ENCODE measurements at places on chromosomes 13 and 19.

GRCh38 chr13:83201506-83201905, 680.8 kb downstream of the SLITRK1 start:
- no peak for DNase-seq

DNA sequence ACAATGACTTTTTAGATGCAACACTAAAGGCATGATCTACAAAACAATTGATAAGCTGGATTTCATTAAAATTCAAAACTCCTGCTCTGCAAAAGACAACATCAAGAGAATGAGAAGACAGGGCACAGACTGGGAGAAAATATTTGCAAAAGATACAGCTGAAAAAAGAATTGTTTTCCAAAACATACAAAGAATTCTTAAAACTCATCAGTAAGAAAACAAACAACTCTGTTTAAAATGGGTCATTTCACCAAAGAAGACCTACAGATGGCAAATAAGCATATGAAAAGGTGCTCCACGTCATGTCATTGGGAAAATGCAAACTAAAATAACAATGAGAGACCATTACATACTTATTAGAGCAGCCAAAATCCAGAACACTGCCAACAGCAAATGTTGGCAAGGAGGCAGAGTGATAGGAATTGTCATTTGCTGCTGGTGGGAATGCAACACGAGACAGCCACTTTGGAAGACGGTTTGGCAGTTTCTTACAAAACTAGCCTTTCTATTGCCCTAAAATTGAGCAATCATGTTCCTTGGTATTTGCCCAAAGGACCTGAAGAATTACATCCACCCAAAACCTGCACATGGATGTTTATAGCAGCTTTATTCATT, 39.2 kb downstream of the FLT1 start:
- no peak for DNase-seq

GRCh38 chr13:59447031-59447430, 716.7 kb downstream of the DIAPH3 start:
- no peak for DNase-seq

DNA sequence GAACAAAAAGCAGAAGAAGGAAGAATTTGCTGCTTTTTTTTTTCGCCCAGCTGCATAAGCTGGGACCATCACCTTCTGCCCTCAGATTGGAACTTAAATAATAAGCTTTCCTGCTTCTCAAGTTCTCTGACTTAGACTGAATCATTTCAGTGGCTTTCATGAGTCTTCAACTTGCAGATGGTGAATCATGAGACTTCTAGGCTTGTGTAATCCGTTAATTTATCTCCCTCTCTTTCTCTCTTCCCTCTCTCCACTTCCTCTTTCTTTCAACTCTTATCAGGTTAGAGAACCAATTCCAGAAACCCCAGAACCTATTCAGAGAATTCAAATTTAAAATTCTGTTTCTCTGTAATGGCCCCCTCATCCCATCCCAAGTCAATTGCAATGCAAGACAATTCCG, 1153.7 kb downstream of the PCDH9 start:
- DNase-seq = no peak

DNA sequence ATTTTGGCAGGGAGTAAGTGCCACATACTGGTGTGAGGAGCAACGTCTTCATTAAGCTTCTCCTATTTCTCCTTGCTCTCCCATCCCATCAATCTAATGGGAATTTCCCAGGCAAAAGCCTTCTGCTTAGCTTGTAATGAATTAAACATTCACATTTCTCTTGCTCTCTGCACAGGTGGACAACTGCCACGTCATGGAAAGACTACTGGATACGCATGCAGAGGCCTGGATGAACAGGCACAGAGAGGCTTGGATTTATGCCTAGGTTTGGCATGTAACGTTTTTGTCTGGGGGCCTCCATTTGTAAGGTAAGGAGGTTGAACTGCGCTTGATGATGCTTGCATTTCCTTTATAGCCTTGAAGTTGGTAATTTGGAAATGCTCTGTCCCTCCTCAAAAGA, 374.8 kb downstream of the KLF12 start:
- no peak for DNase-seq

Data from left renal cortex interstitium (tissue), 4 donors.